Retina (tissue), 1 donor: ENCODE measurements at places on chromosomes 2 and 18.

DNA sequence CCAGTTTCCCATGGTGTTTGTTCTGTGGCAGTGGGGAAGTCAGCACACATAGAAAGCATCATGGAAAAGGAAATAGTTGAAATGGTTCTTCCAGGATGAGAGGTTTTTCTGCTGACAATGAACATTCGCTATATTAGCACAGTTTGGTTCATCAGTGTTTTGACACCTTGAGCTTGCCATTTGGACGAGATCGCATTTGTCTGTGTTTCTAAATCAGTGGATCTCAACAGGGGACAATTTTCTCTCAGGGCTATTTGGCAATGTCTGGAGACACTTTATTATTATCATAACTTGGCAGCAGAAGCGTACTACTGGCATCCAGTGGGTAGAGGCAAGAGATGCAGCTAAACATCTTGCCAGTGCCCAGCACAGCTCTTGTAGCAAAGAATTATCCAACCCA lies 74.6 kb downstream of the CD8B2 start:
- DNase-seq, result no peak

DNA sequence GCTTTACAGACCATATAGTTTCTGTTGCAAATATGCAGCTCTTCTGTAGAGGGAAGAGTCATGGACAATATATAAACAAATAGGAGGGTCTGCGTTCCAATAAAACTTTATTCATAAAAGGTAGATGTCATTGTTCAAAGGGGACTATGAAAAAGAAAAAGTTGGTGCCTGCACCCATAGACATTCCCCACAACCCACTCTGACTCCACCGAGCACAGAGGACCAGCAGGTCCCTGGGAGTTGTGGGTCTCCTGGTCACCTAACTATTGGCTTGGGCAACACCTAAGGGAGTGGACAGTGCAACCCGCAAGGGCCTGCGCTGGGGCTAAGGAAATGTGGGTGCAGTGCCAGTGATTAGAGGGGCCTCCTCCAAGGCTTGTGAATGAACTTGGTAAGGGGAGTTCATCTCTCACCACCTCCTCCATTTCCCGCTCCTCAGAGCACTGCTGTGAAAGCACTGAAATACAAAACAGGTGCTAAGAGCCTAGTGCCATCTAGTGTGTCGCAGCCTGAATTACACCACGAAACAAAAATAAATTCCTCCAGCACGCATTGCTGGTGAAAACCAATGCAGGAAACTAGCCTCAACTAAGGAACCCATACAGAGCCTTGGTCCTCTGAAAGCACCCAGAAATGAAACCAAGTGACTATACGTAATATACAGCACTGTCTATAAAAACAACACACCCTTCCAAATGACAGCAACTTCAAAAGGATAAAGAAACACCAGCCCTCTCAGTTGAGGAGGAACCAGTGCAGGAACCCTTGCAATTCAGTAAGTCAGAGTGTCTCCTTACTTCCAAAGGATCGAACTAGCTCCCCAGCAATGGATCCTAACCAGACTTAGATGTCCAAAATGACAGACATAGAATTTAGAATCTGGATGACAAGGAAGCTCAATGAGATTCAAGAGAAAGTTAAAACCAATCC lies 166.6 kb downstream of the RNF144A start:
- no peak for DNase-seq

GRCh38 chr2:188785490-188785889 lies 188.7 kb upstream of the COL3A1 start:
- DNase-seq, result no peak

GRCh38 chr2:19744456-19745199 lies 157.2 kb downstream of the TTC32 start:
- no peak for DNase-seq

DNA sequence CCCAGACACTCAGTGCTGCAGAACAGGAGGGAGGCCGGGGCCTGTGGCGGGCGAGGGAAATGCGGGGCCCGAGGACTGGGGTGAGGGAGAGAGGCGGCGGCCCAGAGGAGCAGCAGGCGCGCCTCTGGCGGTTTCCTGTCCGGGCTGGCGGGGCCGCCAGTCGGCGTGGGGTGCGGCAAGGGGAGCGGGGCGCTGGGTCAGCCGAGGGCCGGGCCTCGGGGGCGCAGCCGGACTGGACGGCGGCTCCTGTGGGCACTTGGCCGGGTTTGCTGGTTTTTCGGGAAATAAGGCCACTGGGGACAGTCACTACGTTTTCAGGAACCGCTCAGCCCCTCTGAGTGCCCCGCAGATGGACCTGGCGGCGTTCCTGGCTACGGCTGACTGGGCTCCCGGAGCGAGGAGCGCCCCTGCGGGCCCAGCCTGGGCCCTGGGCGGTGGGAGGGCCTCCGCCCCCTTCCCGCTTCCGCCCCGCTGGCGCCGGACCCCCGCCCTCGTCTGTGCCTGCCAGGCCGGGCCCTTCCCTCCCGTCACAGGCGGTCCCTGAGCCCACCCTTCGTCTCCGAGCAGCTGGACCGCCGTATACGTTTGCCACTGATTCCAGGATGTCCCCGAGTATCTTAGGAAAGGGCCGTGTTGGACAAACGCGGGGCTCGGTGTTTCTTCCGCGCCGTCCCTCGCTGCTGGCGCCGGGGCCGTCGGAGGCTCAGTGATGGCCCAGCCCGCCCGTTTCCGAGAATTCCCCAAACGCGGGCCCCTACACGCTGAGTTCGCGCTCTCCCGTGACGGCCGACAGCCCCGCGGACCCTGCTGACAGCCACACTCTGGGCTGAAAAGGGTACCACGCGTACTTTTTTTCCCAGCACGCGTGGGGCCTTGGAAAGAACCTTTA lies 84.6 kb downstream of the FAM210A start:
- DNase-seq, result peak; percentile 74

DNA sequence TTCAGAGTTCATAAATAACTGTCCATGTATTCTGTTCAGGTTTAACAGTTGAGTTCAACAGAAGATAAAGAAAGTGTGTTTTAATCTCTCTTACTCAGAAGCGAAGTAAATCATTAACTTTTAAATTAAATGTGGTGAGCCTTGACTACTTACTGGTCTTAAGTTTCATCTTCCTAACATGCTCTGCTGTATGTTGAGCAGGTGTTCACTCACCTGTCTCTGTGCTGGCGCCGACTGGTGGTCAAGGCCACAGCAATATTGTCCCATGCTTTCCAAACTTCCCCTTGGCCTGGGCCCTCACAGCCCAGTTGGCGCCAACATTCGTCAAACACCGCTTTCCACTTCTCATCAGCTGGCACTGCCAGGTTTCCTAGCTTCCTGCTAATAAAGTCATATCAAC lies 17.0 kb upstream of the MPP4 start:
- DNase-seq, result no peak

GRCh38 chr18:77087393-77088141 lies 45.0 kb downstream of the MBP start:
- peak; percentile 64 for DNase-seq

DNA sequence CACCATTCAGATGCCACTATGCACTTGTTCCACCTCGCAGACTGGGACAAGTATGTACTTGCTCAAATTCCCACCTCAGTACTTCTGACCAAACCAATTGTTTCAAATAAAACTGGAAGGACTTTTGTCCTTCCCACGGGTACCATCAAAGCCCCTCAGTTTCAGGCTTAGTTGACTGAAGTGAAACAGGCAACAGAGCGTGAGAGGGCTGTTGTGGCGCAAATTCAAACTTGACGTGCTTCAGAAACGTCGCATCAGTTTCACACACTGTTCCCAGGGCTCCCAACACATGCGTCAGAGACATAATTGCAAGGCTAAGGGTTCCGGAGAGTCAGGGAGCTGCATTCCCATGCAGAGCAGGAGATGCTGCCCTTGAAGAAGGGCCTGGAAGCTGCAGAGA lies 33.7 kb downstream of the RNF152 start:
- no peak for DNase-seq

- DNase-seq, result no peak
Measured at GRCh38 chr2:198316852-198317396, 512.5 kb downstream of the PLCL1 start.

GRCh38 chr2:223226264-223226663 lies 174.3 kb downstream of the KCNE4 start:
- no peak for DNase-seq

- DNase-seq, result no peak
Measured at GRCh38 chr2:160460333-160460731, 33.3 kb downstream of the RBMS1 start.

DNA sequence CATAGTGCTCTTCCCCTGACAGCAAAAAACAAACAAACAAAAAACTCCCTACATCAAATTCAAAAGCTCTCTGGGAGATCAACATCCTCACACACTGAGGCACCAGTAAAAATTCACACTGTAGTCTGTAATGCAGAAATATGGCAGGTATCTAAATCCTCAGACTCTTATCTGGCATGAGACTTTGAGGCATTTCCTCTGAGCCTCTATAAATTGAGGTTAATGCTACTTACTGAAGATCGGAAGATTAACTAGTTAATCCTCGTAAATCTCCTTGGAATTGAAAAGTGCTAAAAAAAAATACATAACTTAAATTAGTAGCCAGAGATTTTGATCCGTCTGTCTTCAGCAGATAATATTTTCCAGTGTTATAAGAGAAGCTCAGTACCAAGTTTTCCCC lies 65.0 kb downstream of the AP1S3 start:
- DNase-seq, result no peak

GRCh38 chr2:22217881-22218280 lies 1094.1 kb downstream of the TDRD15 start:
- DNase-seq, result no peak

DNA sequence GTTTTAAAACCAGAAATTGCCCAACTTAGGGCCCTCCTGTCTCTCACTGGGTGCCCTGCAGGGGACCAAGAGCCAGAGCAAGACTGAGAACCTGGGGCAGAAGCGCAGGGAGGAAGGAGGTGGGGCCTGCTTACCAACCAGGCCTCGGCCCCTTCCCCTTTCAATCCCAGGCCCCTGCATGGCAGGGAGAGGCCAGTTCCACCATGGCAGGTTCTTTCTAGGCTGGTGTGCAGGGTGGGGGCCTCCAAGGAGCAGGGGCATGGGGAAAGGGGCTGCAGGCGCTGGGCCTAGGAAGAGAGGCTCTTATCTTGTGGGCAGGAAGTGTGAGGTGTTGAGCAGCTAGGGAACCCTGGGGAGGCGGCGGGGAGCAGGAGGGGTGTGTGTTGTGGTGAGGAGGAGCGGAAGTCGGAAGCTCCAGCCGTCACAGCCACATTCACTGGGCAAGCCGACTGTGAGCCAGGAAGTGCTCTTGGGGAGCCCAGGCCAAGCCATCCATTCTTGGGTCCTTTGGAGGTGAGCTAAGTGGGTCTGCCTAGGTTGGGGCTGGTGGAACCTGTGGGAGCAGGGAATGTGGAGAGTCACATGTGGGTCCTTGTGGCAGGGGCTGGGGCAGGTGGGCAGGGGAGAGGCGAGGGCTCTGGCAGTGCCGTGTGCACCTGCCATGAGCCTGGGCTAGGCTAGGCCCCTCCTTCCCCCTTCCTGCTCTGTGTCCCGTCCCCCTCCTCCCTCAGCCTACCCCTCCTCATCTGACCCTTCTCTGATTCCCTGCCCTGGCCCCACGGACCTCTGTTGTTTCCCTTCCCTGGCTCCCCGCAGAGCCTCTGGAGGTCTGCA lies at the start of gene PSD4:
TSS of gene PSD4 (plus strand) at position 430 of the 834 bp plus-strand sequence. CDS start 8,486 bp downstream, outside the sequence.
- no peak for DNase-seq

- DNase-seq, result no peak
Measured at GRCh38 chr2:238408615-238409340, 17.9 kb upstream of the ASB1 start.

DNA sequence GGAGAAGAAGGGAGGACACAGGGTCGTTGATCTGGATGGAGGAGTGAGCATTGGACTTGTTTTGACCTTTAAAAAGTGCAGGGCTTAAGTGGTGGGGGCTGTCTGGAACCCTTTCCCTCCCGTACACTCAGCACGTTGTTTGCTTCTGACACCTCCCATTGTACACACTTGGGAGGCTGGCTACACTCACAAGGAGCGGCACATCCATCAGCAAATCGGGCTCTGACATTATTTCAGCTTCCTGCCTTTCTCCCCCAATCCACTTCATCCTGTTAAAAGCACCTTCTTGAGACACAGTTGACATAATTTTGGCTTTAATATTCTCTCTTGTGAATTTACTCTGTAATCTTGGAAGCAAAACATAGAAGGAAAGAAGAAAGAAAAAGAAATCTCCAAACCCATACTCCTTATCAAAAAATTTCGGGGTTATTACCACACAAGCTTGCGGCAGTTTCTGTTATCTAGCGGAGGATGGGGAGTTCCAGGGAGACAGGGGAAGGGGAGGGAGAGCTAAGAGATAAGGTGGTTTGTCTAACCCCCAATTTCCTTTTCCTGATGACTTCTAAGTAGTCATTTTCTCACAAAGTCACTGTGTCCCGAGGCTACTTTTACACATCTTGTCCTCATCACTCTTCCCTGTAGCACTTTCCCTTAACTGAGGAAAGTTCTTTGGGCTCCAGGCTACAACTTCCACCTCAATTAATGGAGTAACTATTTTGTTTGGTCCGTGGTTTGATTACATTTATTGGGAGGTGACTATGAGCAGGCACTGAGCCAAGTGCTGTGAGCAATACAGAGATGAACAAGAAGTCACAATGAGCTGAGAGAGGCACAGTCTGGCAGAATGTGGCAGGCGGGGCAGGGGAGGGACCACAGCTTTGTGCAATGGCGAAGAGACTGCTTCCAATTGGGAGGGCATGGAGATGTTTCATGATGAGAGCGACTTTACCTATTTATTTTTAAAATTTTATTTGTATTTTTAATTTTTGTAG lies 240.1 kb upstream of the MEX3C start:
- DNase-seq, result no peak

- DNase-seq, result peak; percentile 56
Measured at GRCh38 chr2:26300234-26300925, 45.6 kb upstream of the SELENOI start.

- DNase-seq, result no peak
Measured at GRCh38 chr2:29777161-29777560, 144.2 kb downstream of the ALK start.

DNA sequence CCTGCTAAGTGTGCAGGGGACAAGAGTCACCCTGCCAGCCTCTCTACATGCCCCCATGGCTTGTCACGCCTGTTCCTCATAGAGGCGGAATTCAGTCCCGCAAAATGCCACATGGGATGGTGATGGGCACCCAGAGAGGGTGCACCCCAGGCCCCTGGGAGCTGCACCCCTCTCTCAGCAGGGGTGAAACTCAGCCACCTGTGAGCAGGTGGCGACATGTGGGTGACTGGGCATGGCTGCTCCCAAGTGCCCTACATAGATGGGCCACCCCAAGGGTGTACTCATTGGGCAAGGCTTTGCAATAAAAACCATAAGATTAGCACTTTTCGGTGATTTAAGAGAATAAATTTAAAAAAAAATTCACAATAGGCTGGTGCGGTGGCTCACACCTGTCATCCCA lies 6.3 kb downstream of the HS6ST1 start:
- no peak for DNase-seq
